SHP77 treated with DMSO at 0.1 percent for 48 hours (cell line): ENCODE measurements at places on chromosomes 7 and 10.
A peak's percentile ranks its signal among the peaks of the same experiment; 100 is the strongest.

DNA sequence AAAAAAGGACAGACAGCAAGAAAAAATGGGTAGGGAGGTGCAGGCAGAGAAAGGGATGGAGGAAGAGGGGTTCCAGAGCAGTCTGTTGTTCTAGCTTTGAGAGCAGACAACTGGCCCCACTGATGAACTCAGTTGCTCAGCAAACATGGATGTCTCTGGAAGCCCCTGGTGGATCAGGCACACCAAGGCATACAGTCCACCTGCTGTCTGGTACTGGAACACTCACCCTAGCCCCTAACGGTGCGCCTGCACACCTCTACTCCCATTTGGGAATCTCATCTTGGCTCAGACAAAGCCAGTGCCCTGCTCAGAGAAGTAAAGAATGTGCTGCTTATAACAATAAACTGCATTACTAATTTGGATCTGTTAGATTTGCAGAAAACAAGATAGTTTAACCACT is 7.7 kb downstream of the MACROH2A2 start:
- DNase-seq: no peak

DNA sequence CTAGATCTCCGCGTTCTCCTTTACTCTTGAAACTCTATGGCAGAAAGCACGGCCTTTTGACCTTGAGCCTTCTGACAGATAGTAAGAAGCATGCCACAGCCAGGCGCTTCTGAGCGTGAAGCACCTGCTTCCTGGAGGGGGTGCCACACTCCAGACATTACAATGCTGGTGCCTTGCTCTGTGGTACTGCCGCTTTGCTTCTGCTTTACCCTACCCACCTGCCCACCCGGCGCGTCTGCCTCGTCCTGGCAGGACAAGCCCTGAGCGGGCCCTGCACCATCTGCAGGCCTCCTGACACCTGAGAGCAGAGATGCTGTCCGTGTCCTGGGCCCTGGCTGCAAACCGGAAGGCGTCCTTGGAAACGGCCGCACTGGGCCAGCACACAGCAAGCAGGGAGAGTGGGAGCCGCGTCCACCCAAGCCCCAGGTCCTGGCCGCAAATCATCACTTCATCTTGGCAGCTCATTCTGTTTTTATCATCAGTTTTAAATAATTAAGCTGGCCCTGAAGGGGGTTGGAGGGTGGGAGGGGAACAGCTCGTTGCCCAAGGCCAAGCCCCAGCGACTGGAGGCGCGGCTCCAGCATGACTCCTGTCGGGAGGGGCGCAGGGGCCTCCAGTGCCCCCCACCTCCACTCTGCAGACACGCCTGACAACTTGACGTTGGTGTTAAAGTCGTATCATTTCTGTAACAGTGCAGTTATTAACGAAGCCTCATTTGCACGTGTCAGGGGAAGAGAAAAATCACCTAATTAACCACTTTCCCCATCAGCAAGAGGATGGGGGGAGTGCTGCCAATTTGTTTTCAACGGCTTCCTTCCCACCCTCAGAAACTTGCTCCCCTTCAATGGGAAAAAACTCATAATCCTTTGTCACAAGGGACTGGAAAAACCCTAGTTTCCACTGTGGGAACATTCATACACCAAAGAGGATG is 132.2 kb downstream of the MAD1L1 start:
- DNase-seq: peak; percentile 63

DNA sequence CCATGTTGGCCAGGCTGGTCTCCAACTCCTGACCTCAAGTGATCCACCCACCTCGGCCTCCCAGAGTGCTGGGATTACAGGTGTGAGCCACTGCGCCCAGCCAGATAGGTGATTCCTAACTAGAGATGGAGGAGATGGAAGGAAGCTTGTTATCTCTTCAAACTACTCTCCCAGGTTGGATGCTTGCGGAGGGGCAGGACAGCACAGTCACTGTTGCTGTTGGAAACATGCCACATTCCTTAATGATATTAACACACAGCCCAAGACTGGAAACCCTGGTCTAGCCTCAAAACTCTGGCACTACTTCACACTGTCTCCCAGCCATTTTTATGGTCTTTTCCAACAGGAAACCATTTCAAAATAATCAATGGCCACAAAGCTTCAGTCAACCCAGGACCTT is 468.8 kb upstream of the NRP1 start:
- DNase-seq: no peak

DNA sequence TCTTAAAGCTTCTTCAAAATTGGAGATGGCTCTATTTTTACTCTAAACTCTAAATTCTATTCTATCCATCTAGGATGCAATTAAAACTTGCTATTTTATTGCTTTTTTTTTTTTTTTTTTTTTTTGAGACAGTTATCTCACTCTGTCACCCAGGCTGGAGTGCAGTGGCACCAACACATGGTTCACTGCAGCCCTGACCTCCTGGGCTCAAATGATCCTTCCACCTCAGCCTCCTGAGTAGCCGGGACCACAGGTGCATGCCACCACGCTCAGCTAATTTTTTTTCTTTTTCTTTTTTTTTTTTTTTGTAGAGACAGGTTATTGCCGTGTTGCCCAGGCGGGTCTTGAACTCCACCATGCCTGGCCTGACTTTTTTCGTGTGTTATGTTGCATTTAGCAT is 41.2 kb downstream of the DNAJC1 start:
- DNase-seq: no peak

DNA sequence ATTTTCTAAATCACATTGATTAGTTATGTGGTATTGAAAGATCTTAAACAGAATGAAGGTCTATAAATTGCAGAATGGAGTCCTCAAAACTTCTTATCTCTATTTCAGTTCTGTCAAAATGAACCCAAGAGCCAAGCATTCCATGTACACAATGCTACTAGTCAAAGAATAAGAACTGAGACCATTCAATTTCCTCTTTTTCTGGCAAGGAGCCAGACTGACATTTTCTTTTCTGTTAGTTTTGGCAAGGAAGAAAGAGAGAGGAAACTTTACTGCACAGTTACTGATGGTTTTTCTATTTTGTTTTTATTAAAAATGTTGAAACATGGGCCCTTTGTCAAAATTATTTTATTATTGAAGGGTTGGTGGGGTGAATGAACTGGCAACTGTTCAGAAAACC is 181.8 kb upstream of the FERD3L start:
- no peak for DNase-seq

- no peak for DNase-seq
These were observed 33.2 kb downstream of the MAD1L1 start for GRCh38 chr7:2199528-2199927.

DNA sequence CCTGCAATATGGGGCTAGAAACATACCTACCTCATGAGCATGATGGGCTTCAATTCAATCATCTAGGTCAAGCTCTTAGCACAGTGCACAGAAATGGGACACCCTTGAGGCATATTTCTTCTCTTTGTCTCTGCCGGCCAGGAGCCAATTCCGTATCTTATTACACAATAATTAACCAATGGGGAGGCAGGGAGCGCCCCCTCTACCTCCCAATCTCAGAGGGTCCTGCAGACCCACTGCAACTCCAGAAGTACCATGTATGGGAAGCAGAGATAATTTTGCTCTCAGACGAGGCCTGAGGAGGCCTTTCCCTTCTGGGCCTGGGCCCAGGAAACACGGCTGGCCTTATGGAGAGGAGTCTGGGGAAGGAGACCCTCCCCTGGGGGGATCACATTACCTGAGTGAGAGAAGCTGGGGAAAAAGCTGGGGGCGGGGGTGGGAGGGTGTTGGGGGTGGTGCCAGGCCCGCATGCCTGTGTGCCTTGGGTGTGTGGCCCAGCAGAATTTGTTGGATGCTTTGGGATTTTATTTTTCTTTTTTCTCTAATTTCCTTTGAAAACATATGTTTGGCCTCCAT is 155.5 kb downstream of the UBE2H start:
- no peak for DNase-seq
